ENCODE measurements at places on chromosomes 5 and 9.

GRCh38 chr5:55234121-55234700 lies 803 bp upstream of the CCNO start:
- DNase-seq = no peak

GRCh38 chr5:116289276-116289675 lies 204.5 kb downstream of the COMMD10 start:
- DNase-seq = no peak

- no peak for DNase-seq
Measured at GRCh38 chr5:167886196-167886595, 405.2 kb upstream of the WWC1 start.

GRCh38 chr5:160492565-160492964 lies 70.9 kb downstream of the PTTG1 start:
- DNase-seq = no peak

DNA sequence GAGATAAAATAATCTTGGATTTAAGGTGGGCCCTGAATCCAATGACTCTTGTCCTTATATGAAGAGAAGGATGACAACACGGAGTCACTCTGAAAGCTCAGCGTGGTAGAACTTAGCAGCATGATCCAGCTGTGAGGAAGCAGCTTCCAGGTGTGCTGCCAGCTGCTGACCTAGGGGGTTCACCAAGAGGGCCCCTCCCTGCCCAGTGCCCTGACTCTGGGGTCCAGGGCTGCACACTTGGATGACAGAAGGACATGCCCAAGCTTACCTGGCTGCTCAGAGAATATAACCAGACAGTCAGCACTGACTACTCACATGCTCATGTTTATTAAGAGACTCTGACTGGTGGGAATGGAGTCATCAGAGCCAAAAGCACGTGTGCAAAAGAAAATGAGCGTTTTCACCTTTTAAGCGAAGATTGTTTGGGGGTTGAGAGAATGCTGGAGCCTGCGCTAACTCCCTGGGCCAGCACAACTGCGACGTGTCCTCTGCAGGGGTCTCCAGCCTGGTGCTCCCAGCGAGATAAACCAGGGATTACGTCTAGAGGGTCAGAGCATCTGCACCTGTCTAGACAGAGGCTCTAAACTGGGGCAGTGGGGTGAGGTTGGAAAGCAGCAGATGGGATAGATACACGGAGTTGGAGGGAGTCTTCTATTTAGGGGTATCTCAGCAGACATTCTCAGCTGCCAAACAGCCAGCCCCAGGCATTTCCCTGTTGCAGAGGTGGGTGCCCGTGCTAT lies 41.3 kb downstream of the ROPN1L start:
- DNase-seq = no peak

GRCh38 chr5:8393240-8393639 lies 524.3 kb downstream of the MTRR start:
- no peak for DNase-seq

GRCh38 chr9:21998026-21998425 lies 3.4 kb downstream of the CDKN2B-AS1 start:
- DNase-seq = no peak

DNA sequence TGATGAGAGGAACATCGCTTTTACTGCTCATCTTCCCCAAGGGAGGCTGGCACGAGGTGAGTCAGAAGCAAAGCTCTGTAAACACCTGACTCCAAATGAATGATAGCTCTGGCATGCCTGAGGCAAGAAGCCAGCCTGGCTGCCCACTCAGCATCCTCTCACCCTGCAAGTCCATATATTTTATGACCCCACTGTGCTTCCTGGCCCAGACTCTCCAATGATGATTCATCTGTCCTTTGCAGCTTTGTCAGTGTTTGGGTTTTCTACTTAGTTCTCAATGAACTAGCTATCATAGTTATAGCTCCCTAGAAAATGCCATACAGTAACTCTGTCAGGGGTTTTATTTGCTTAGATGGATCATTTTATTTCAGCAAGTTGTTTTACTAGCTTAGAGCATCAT lies 52.1 kb upstream of the FSTL4 start:
- DNase-seq = no peak

DNA sequence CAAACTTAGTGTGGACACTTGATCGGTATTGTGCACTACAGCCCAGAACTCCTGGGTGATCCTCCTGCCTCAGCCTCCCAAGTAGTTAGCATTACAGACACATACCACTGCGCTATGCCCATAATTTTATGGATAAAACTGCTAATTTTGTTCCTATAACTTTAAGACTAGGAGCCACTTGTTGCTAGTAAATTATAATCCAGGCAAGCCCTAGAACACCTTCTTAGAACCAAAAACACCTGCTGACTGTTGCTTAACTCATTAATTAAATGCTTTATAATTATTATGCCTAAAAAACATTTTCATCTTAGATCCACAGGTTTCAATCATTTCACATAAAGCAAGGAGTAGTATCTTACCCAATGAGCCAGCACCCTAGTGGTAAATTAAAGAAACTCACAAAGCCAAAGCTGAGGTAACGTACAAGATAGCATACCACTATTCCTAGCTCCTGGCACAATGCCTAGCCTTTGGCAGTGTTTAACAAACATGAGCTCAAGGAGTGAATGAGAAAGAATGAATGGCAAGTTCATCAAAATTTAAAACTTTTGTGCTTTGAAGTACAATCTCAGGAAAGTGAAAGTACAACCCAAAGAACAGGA lies 5.4 kb downstream of the MRPS27 start:
- DNase-seq = no peak

DNA sequence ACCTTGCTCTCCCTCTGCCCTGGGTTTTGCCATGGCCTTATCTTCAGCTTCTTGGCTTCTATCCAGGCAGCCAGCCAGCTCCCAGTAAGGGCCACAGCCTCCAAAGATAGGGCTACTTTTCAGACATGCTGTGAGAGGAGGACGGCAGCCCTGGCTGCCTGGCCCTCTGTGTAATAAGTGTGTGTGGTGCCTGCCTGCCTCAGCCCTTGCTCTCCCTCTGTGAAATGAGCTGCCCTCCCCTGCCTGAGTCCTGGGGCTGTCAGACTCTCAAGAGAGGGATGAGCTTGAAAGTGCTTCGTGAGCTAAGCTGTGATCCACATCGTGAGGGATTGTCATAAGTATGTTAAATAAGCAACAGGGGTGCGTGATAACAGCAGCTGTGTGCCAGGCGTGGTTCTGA lies 8.1 kb downstream of the NDST1 start:
- DNase-seq = no peak

- DNase-seq = no peak
Measured at GRCh38 chr9:28866951-28867350, 1293.7 kb upstream of the C9orf72 start.

DNA sequence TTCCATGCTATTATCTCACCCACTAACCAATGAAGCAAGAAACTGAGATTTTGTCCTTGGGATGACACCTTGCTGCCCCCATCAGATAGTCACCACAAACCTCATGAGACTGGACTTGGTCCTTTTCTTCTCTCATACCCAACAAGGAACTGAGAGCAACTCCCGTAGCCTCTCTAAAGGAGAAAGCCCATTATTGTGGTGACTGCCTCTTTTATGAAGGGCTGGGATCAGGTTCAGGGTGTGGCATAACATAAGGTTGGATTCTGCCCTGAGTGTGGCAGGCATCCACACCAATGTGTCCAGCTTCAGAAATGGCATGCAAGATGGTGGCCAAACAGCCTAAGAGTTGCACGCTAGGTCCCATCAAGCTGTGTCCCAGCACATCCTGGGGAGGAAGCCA lies 1.3 kb upstream of the ACTL7A start:
- no peak for DNase-seq

All from progenitor cell of endocrine pancreas (in vitro differentiated cells).